Heart right ventricle (tissue), 16 donors: ENCODE measurements at places on chromosomes 16 and 17. TPM values are rescaled to one million over a fixed set of nuclear protein-coding genes. Genes with fewer than 3 reads are reported as not detected.

Gene TRPV3
- 1.4 TPM for total RNA-seq

Gene SNX20
- 0.79 TPM for total RNA-seq

DNA sequence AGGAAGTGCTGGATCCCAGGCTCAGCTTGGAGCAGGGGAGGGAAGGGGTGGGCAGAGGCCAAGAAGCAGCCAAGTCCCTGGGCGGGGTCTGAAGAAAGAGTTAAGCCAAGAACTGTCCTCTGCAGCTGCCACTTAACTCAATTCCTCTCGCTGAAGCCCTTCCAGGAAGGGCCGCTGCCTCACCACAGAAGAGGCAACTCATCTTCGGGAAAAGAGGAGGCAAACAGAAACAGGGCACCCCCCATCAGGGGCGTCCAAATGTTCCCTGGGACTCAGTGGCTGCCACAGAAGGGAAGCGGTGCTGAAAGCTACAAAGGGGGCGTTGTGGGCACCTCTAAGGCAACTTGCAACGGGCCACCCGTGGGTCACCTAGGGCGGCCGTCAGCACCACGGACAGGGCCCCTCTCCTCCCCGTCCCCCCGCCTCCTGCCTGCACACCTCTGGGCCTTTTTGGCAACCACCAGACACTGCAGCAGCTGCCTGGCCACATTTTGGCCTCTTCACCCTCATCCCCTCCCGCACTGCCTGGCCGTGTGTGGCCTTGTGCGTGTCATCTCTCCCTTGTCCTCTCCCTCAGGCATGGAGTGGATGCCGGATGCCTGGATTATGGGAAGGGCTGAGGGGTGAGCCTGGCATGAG, 2.5 kb downstream of the TLCD3B start:
- no peaks in the 10 kb centered on the region for H3K4me1 ChIP-seq
- H3K27me3 ChIP-seq = peaks cover 83% of the 10 kb centered on the region
- no peak for DNase-seq
- no peak overlapping the region for H3K4me3 ChIP-seq

DNA sequence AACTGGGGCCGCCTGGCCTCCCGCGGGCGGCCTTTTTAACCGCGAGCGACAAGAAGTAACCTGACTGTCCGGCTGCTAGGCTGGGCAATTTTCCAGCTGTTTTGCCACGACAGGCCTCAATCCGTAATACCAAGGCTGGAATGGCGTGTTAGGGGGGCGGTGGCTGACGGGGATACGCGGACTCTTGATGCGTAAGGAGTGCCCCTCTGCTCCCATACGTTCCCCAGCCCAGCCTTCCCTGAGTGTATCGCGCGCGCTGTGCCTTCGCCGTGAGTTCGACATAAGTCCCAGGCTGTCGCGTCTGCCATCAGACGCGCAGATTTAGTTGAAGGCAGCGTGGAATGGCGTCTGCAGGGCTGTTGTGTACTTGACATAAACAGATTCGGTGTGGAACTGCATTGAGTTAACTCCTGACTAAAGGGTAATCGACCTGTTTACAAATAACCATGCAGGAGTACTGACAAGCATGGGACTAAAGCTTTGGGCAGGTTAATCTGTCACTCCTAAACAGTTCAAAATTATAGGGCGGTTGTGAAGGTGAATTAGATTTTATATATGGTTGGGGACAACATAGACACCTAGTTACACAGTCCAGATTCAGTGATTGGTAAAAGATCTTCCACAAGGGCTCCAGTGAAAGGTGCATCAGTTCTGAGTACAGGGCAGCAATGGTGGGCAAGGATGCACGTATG, 16.6 kb upstream of the ERN1 start:
- H3K4me3 ChIP-seq = peak overlapping the region; percentile 85
- H3K36me3 ChIP-seq = no peaks in the 10 kb centered on the region
- DNase-seq = peak; percentile 69

- no peaks in the 10 kb centered on the region for H3K36me3 ChIP-seq
- H3K27ac ChIP-seq = no peak overlapping the region
- H3K4me3 ChIP-seq = no peak overlapping the region
- no peaks in the 10 kb centered on the region for H3K27me3 ChIP-seq
- H3K4me1 ChIP-seq = no peaks in the 10 kb centered on the region
- DNase-seq = no peak
These were observed 12.9 kb upstream of the TOM1L1 start for GRCh38 chr17:54887787-54888186.

GRCh38 chr16:55433030-55433429, 46.0 kb upstream of the MMP2 start:
- no peak overlapping the region for H3K27ac ChIP-seq
- no peaks in the 10 kb centered on the region for H3K4me1 ChIP-seq
- H3K27me3 ChIP-seq = no peaks in the 10 kb centered on the region
- no peak for DNase-seq

- H3K36me3 ChIP-seq = no peaks in the 10 kb centered on the region
- DNase-seq = no peak
- no peak overlapping the region for H3K4me3 ChIP-seq
- peaks cover 11% of the 10 kb centered on the region for H3K4me1 ChIP-seq
- peaks cover 27% of the 10 kb centered on the region for H3K27me3 ChIP-seq
These were observed 4.8 kb downstream of the MARVELD3 start for GRCh38 chr16:71630808-71631207.

- H3K36me3 ChIP-seq = no peaks in the 10 kb centered on the region
- no peak for DNase-seq
- no peaks in the 10 kb centered on the region for H3K27me3 ChIP-seq
These were observed 151.0 kb upstream of the CDH11 start for GRCh38 chr16:65272699-65273414.
